ENCODE measurements at places on chromosomes 11 and 22. TPM values are rescaled to one million over a fixed set of nuclear protein-coding genes. Genes with fewer than 3 reads are reported as not detected.

Gene SMARCB1
- 47.7 TPM for total RNA-seq

Gene CSF2RB
- total RNA-seq = 7.4 TPM

Gene CHORDC1
- 69.3 TPM for total RNA-seq

Gene TTC28
- 83.9 TPM for total RNA-seq

GRCh38 chr22:26377170-26377830, 51.8 kb upstream of the ASPHD2 start:
- DNase-seq = no peak
- no peak overlapping the region for H3K27ac ChIP-seq
- H3K4me3 ChIP-seq = no peak overlapping the region
- no peaks in the 10 kb centered on the region for H3K27me3 ChIP-seq

- H3K4me1 ChIP-seq = no peaks in the 10 kb centered on the region
- no peak for DNase-seq
- no peak overlapping the region for H3K27ac ChIP-seq
These were observed 96.2 kb downstream of the TSPAN18 start for GRCh38 chr11:44823006-44823405.

DNA sequence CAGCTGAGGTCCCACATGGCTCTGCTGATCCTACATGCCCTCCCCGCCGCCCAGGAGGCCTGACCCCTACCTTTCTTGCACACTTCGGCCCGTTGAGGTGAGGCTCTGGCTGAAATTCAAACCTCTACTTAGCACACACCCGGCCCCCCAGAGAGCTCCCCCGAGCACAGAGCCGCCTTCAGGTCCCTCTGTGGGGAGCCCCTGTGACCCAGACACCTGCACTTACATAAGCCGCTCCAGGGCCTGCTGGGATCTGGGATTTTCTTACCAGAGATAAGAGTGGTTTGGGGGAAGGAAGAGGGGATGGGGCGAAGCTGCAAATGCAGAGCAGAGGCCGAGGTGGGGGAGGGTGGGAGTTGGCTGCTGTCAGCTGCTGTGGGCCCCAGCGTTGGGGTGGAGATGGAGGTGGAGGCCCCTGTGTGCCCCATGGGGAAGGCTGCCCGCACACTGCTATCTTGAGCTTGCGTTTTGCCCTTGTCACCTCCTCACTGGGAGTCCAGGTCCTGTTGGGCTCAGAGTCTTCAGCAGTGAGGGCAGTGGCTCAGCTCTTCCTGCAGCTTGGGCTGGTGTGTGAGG, 30.6 kb downstream of the CAPN1 start:
- H3K27ac ChIP-seq = no peak overlapping the region
- no peaks in the 10 kb centered on the region for H3K27me3 ChIP-seq
- no peak for DNase-seq

Gene TREH
- not detected for total RNA-seq

GRCh38 chr22:34210301-34210700, 290.0 kb upstream of the LARGE1 start:
- no peak overlapping the region for H3K27ac ChIP-seq
- H3K36me3 ChIP-seq = no peaks in the 10 kb centered on the region
- H3K27me3 ChIP-seq = no peaks in the 10 kb centered on the region
- H3K4me3 ChIP-seq = no peak overlapping the region
- DNase-seq = no peak
- H3K4me1 ChIP-seq = no peaks in the 10 kb centered on the region

- H3K36me3 ChIP-seq = no peaks in the 10 kb centered on the region
- peak overlapping the region; percentile 94 for H3K27ac ChIP-seq
- DNase-seq = no peak
- peak overlapping the region; percentile 97 for H3K4me3 ChIP-seq
- H3K4me1 ChIP-seq = peaks cover 42% of the 10 kb centered on the region
These were observed 1.2 kb downstream of the RAB6A start for GRCh38 chr11:73759610-73760134.

GRCh38 chr11:130874955-130875531, 41.2 kb downstream of the SNX19 start:
- peaks cover 6% of the 10 kb centered on the region for H3K4me1 ChIP-seq
- no peak overlapping the region for H3K27ac ChIP-seq
- H3K4me3 ChIP-seq = no peak overlapping the region
- peaks cover 64% of the 10 kb centered on the region for H3K36me3 ChIP-seq
- no peaks in the 10 kb centered on the region for H3K27me3 ChIP-seq

Gene OR51B5
- not detected for total RNA-seq

Gene STX5
- total RNA-seq = 27.3 TPM

DNA sequence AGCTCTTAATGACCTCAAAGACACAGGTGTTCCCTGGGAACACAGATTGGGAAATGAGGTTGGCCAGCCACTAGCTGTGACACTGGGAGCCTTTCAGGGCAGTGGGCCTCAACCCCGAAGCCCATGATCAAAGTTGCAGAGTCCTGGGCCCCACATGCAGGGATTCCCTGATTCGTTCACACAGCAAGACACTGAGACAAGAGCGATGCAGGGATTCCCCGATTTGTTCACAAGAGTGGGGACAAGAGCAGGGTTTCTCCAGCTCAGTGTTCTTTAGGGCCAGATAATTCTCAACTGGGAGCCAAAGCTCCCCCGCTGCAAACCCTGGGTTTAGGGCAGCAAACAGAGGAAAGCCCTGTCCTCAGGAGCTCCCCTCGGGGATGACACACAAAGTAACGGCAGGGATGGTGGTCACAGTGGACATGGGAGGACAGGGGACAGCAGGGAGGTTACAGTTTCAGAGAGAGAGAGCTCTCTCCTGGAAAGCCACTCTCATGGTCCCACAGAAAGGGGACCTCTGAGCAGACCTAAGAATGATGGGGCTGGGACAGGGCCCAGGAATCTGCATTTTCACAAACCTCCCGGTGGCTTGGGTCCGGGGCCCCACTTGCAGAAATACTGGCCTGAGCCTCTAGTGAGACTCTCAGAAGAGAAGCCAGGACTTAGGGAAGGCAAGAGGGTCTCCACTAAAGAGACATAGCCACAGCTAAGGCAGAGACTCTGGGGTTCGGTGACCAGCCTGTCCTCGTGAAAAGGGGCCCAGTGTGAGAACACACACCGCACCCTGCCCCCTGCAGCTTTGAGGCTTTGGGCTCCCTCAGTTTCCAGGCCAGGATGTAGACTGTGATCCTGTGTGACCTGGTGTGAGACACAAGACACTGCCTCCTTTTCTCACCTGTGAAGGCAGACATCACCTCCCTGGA, 7.4 kb upstream of the GNAZ start:
- no peak overlapping the region for H3K4me3 ChIP-seq
- no peak overlapping the region for H3K27ac ChIP-seq
- DNase-seq = no peak
- no peaks in the 10 kb centered on the region for H3K4me1 ChIP-seq
- no peaks in the 10 kb centered on the region for H3K27me3 ChIP-seq

Gene YPEL1
- 6.3 TPM for total RNA-seq

DNA sequence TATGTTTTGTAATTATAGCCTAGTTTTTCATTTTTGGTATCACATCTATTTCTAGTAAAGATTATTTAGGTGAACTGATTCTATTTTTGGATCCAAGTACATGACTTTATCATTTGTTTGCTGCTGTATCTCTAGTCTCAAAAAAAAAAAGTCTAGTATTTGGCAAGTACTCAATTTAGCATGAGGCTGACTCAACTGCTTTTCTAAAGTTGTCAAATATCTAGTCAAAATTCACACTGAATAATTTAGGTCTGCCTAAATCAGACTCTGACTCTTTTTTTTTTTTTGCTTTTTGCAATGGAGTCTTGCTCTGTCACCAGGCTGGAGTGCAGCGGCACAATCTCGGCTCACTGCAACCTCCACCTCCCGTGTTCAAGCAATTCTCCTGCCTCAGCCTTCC, 2.4 kb downstream of the OOSP4A start:
- no peak for DNase-seq
- H3K4me1 ChIP-seq = no peaks in the 10 kb centered on the region
- H3K27me3 ChIP-seq = no peaks in the 10 kb centered on the region
- no peaks in the 10 kb centered on the region for H3K36me3 ChIP-seq

Gene OR51L1
- not detected for total RNA-seq

Gene GTSE1
- not detected for total RNA-seq

Gene TRIM21
- 15.1 TPM for total RNA-seq

Gene MRGPRF
- total RNA-seq = 51.3 TPM

Gene PSMC3
- total RNA-seq = 103 TPM

Gene SPDYC
- not detected for total RNA-seq

Gene PTPRCAP
- 6.9 TPM for total RNA-seq

DNA sequence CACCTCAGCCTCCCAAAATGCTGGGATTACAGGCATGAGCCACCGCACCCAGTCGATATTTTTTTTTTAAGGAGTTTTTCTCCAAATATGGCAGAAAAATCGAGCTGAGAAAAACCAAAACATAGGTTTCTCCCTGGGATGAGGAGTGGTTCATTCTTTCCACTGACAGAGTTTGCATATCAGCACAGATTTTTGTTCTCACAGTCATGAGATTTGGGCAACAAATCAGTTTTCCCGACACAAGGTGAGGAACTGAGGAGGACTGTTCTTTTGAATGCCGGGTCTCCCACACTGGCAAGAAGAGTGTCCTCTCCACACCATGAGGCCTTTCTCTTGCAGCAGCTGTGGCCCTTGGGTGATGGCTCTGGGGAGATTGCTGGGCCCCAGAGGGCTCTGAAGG, 3.8 kb upstream of the EHD1 start:
- no peak overlapping the region for H3K27ac ChIP-seq
- peaks cover 39% of the 10 kb centered on the region for H3K4me1 ChIP-seq
- no peak overlapping the region for H3K4me3 ChIP-seq
- H3K36me3 ChIP-seq = no peaks in the 10 kb centered on the region

Gene MIOX
- not detected for total RNA-seq

DNA sequence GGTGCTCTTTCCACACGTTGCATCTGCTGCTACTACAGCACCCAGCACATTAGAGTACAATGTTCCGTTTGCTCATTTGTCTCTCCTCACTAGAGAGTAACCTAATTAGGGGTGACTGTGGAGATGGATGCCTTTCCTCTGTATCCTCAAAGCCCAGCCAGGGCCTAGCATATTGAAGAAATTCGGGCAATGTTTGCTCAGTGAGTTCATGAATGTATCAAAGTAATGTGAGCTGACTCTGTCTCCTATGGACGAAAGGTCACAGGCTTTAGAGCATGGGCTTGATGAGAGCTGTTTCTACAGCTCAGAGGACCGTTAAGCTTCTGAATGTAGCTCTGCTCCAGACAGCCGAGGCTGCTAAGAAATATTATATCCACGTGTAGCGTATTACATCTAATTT, 67.5 kb downstream of the C11orf58 start:
- no peak overlapping the region for H3K4me3 ChIP-seq
- peaks cover 18% of the 10 kb centered on the region for H3K4me1 ChIP-seq
- H3K27me3 ChIP-seq = no peaks in the 10 kb centered on the region
- H3K36me3 ChIP-seq = peaks cover 21% of the 10 kb centered on the region

Gene PHOX2A
- total RNA-seq = not detected

Gene CRYBA4
- not detected for total RNA-seq

Gene FBLN1
- total RNA-seq = 1,145 TPM

- peaks cover 22% of the 10 kb centered on the region for H3K4me1 ChIP-seq
- H3K27ac ChIP-seq = peak overlapping the region; percentile 91
- no peaks in the 10 kb centered on the region for H3K27me3 ChIP-seq
- H3K4me3 ChIP-seq = no peak overlapping the region
- H3K36me3 ChIP-seq = no peaks in the 10 kb centered on the region
- no peak for DNase-seq
These were observed 12.2 kb downstream of the MRPL21 start for GRCh38 chr11:68891351-68891948.

Gene IL17REL
- total RNA-seq = not detected

GRCh38 chr11:65575568-65576231, at the start of gene EHBP1L1:
Gene EHBP1L1, plus strand, starts transcription at chr11:65576053. Its CDS starts 250 bp downstream, at chr11:65576303.
- no peaks in the 10 kb centered on the region for H3K27me3 ChIP-seq
- H3K36me3 ChIP-seq = peaks cover 2% of the 10 kb centered on the region
- H3K4me1 ChIP-seq = peaks cover 75% of the 10 kb centered on the region
- H3K4me3 ChIP-seq = peak within 1 kb of the TSS; percentile 81
- DNase-seq = peak; percentile 49

Gene C11orf87
- total RNA-seq = 0.87 TPM

DNA sequence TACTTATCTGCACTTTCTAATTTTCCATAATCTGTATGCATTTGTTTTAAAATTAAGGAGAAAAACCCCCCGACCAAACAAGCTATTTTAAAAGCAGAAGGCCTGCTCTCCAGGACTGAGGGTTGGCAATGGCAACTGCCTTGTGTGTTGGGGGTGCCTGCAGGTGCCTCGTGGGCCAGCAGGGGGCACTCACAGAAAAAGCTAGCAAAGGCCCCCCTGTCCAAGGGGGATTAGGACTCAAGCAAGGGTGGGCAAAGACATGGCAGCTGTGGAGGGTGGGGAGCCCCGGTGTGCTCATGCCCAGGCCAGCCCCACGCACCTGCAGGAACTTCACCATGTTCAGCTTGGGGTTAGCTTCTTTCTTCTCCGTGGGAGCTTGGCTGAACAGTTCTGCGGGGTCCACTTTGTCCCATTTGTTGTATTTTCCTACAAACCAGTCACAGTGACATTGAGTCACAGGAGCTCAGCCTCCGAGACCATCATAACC, 10.3 kb downstream of the TOP3B start:
- H3K4me1 ChIP-seq = no peaks in the 10 kb centered on the region
- peaks cover 81% of the 10 kb centered on the region for H3K36me3 ChIP-seq
- H3K4me3 ChIP-seq = no peak overlapping the region
- H3K27me3 ChIP-seq = no peaks in the 10 kb centered on the region
- no peak overlapping the region for H3K27ac ChIP-seq

Gene PPME1
- total RNA-seq = 17.8 TPM

DNA sequence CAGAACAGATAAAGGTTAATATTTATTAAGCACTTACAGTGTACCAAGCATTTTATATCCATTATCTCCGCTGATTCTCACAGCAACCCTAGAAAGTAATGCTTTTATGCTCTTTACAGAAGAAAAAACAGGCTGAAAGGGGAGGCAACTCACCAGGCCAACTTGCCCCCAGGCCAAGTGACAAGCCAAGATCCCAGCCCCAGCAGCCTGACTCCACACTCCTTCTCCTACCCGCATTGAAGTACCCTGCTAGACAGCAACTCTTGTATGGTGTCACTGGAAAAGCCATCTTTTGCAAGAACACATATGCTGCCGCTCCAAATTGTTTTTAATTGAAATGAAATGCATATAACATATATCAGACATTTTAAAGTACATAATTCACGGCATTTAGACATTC, 25.6 kb downstream of the SMCO4 start:
- no peaks in the 10 kb centered on the region for H3K36me3 ChIP-seq
- H3K27ac ChIP-seq = no peak overlapping the region
- H3K4me3 ChIP-seq = no peak overlapping the region

DNA sequence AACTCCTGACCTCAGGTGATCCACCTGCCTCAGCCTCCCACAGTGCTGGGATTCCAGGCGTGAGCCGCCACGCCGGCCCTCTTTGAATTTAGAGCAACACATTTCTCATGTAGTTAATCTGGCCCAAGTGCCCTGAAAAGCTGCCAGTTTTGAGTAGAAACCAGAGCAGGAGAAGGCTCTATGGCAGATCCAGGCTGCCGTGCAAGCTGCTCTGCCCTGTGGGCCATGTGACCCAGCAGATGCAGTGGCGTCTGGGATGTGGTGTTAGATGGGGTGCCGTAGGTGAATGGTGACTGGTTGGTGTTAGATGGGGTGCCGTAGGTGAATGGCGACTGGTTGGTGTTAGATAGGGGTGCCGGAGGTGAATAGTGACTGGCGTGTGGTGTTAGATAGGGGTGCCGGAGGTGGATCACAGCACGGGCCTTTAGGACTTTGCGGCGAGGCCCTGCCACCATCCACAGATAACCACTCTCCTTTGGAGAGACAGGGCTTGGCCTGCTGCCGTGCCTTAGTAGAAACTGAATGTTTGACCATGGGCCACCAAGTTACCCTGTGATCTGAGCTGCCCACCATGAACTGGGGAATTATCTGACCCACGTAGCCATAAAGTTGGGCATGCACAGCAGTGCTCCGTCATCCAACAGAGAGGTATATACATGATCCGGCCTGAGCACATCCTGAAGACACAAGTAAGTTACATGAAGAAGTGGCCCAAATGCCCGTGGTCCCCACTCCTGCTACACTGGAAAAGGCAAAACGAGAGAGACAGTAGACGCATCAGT, 32.7 kb downstream of the ASCL2 start:
- H3K27ac ChIP-seq = no peak overlapping the region
- H3K27me3 ChIP-seq = no peaks in the 10 kb centered on the region
- no peak overlapping the region for H3K4me3 ChIP-seq
- no peak for DNase-seq

Gene FXYD6
- total RNA-seq = 71.8 TPM

Gene ADAMTS8
- total RNA-seq = 0.66 TPM
